ENCODE measurements at places on chromosomes 5 and 9.

GRCh38 chr9:4195285-4195684 is 104.6 kb downstream of the GLIS3 start:
- DNase-seq = no peak

DNA sequence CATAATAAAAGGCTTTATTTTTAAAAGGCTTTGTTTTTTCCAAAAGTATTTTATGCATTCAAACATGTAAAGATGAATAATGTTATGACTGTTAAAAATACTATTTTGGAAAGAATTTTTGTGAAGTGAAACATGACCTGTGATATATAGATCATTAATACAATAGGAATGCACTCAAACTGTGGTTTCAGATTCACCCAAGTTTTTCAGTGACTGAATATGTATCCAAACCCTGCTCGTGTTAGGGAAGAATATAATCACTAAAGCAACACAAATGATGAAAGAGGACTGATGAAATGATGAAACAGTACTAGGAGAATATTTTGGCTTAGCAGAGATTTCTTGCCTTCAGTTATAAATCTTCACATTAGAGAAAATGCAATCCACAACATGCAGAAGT is 278.0 kb downstream of the ADAMTS6 start:
- DNase-seq = no peak

DNA sequence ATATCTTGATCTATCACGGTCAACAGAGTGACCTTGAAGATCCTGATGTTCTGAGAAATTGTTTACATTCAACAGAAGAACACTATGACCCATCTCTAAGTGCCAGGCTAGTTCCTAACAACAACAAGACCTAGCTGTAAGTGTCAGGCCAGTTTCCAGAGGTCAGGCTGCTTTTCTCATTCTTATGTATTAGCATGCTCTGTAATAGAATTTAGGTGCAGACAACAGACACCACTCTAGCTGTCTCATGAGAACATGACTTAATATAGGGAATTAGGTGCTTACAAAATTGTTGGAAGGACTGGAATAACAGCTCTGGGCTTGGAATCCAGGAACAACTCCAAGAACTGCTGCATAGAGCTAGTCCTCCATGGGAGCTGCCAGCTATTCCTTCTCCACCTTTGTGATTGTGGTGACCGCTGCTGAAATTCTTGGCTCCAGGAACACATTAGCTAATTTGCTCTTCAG is 138.7 kb downstream of the SNX18 start:
- DNase-seq = no peak

DNA sequence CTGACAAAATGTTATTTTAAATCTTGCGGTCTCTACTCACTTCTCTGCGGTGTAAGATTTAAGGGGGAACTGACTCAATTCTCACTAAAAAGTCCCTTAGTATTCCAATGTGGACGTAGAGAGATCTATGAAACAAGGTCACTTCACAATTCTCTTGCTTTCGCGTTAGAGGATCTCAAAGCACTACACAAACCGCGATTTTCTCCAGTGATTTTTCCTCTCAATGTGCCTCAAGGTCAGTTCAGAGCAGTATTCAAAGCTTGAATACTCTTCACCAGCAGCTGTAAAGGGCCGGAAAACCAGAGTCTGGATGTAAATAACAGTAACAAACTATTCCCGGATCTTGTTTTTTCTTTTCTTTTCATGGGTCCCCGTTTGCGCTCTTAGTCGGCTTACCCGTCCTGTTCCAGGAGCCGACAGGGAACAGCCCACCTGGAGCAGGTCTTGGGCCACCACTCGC is 128.2 kb downstream of the TMEM161B start:
- DNase-seq = no peak

- no peak for DNase-seq
These were observed 83.2 kb upstream of the SMIM15 start for GRCh38 chr5:61245486-61245885.

- DNase-seq = no peak
These were observed 51.1 kb upstream of the COL5A1 start for GRCh38 chr9:134590240-134591081.

GRCh38 chr5:57695706-57696388 is 213.2 kb upstream of the ACTBL2 start:
- no peak for DNase-seq

- no peak for DNase-seq
These were observed 7.4 kb downstream of the TARS1 start for GRCh38 chr5:33448118-33448517.

DNA sequence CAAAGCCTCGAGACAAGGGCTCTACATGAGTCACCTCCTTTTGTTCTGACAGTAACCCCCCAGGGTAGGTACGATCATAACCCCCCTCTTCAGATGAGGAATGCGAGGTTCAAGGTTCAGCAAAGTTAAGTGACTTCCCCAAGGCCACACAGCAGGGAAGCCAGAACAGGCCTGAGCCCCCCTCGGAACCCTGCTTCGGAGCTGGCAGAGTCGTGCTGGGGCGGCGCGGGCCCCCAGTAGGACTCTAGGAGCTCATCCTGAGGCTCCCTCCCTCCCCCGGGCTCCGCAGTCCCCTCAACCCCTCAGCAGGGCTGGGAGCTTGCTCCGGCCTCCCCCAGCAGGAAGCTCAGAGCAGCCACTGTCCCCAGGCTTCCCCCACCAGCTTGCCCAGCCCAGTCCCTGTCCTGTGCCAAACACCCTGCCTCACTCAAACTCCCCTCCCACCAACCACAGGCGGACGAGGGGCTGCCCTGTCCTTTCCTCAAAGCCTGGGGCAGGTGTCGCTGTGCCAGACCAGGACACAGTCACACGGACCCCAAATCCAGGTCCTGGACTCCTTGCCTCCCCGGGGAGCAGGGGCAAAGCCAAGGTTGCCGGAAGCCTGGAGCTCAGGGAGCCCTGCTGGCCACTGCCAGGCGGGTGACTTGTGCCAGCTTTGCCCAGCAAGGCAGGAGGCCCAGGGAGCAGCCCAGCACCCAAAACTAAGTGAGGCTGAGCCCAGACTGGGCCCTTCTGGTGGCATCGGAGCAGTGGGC is 5.1 kb downstream of the AGPAT2 start:
- no peak for DNase-seq

GRCh38 chr5:123610665-123611405 is 98.9 kb downstream of the CSNK1G3 start:
- DNase-seq = no peak

GRCh38 chr5:43802119-43802518 is 199.1 kb downstream of the NNT start:
- no peak for DNase-seq

- DNase-seq = no peak
These were observed 92.0 kb downstream of the PHF2 start for GRCh38 chr9:93668261-93668871.

GRCh38 chr9:21854594-21854993 is 52.2 kb downstream of the MTAP start:
- DNase-seq = no peak

GRCh38 chr5:160685695-160686094 is 166.3 kb downstream of the ATP10B start:
- no peak for DNase-seq

- DNase-seq = no peak
These were observed 337.5 kb downstream of the ZNF608 start for GRCh38 chr5:124408738-124409453.

GRCh38 chr9:72880821-72881220 is 72.0 kb downstream of the ALDH1A1 start:
- DNase-seq = no peak

DNA sequence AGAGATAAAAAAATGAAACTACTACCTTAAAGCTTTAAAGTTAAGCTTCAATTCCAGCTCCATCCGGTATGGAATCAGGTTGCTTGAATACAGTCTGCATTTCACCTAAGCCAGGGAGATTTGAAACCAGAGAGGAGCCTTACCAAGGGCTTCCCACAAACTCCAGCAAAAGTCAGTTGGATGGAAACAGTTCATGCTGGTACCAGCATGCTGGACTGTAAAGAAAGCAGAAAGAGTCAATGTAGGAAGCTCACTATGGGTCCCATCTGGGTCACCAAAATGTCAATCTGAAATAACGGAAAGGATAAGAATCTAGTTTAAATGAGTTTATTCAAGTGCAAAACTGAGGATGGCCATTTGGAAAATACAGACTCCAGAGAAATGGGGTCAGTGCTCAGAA is 65.3 kb downstream of the CDO1 start:
- DNase-seq = no peak

- no peak for DNase-seq
These were observed 1.1 kb downstream of the CTXN3 start for GRCh38 chr5:127650022-127650421.

GRCh38 chr5:14464671-14465070 is 116.9 kb upstream of the OTULINL start:
- DNase-seq = no peak

DNA sequence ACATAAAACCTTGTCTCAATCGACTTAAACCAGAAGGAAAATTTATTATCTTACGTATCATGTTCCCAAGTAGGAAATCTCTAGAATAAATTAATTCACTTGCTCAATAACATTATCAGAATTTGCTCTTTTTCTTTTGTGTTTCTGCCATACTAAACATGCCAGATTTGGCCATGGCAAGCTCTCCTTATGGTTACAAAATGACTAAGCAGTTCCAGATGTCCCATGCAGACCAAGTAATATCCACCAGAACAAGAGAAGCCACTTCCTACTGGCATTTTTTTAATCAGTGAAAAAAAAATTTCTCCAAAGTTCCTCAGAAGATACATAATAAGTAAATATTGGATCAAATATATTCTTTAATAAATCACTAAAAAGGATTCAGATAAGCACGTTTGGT is 25.2 kb upstream of the ADAMTS6 start:
- DNase-seq = no peak

- no peak for DNase-seq
These were observed 223.2 kb downstream of the MSX2 start for GRCh38 chr5:174947548-174947947.

DNA sequence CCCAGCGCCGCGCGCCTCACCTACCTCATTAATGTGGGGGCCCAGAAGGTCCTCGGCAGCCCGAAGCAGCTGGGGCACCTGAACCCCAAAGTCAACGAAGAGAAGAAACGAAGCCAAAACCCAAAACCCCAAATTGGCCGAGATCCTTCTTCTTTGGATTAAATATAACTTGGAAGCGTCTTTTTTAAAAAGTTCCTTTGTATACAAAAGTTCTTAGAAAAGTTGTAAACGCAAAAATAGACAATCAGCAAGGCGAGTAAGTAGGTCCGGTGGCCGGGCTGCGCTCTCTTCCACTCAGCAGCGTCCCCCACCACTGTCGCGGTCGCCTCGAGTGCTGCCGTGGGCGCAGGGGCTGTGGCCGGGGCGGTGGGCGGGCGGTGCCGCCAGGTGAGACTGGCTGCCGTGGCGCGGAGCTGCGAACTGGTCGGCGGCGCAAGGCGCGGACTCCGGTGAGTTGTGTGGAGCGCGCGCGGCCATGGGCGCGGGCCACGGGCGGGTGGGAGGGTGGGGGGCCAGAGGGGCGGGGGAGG is 360 bp downstream of the KLF4 start:
- DNase-seq = no peak

- DNase-seq = no peak
These were observed 340.3 kb downstream of the KCTD16 start for GRCh38 chr5:144510845-144511579.

DNA sequence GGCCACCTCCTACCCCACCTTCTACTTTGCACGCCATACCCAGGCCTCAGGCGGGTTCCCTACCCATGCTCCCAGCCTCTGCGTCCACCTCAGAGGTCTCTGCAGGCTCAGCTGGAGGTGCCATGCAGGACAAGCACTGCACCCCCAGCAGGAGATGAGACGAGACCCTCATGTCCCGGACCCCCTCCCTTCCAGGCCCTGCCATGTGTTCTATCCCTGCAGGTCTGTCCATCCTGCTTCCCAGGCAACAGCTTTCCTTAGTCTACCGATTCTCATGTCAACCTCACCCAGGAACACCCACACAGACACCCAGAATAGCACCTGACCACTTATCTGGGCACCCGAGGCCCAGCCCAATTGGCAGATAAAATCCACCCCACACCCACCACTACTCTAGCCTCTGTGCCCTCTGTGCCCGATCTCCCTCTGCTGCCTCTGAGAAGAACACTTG is 52.1 kb downstream of the SEMA4D start:
- no peak for DNase-seq

DNA sequence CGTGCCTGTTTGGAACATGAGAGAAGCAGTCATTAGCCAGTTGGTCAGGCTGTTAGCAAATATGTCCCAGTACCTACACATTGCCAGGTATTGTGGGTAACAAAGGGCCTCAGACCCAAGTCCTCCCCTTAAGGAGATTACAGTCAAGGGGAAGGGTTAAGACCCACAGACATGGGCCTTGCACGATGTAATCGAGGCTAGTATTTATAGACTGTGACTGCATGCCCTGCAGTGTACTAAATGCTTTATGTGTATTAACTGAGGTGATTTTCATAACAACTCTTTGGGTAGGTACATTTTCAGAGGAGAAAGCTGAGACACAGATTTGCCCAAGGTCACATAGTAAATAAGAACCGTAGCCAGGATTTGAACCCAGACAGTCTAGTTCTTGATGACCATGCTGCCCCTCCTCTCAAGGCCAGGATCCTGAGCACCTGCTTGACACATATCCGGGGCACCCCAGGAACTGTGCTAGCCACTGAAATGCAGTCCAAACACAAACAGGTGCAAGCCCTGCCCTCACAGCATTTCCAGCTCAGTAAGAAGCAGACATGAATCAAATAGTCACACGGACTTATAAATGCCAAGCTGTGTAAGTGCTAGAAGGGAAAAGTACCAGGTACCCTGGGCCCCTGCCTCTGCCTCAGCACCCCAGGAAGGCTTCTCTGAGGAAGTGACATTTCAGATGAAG is 32.0 kb upstream of the GRPEL2 start:
- DNase-seq = no peak

DNA sequence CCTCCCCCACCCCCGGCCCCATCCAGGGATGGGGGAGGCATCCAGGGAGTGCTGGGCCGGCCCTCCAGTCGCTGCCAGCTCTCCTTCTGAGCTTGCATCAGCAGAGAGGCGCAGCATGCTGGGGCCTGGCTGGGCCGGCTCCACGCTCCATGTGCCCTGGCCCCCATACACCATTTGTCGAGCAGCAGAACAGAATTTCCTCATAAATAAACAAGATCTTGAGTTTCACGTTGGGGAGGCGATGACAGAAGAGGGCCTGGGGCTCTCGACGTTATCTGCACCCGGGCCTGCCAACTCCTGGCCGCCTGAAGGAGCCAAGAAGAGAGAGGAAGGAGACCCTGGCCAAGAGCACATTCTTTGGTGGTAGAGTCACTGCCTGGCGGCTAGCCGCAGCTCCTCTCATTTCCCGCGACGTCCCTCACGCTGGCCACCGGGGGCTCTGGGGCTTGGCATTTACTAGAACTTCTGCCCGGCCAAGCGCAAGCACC is 177.0 kb downstream of the FGF18 start:
- DNase-seq = no peak

- no peak for DNase-seq
These were observed 46.1 kb downstream of the MVB12B start for GRCh38 chr9:126372716-126373115.

DNA sequence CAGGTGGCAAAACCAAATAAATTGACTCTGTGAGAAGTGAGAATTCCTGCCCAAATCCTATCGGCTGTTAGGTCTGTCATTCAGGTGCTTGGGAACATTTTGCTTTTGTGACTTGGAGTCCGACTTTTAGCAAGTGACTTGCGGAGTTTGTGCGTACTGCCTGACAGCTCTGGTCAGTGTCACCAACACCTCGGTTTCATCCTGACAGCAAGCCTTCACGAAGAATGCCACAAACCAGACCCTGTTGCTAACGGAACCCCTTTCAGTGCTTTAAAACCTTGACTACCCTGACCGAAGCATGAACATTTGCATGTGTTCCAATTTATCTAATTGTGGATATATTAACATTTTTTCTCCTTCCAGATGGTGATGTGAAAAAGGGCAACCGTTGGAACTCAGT is 26.5 kb downstream of the LIX1 start:
- no peak for DNase-seq

All from activated effector memory CD4-positive, alpha-beta T cell treated with Interleukin-2 at 50 U/mL for 16 hours (primary cell).